ENCODE measurements at places on chromosomes 13 and 19.

GRCh38 chr19:49599378-49600295, 8.7 kb downstream of the PRR12 start:
- DNase-seq: no peak

DNA sequence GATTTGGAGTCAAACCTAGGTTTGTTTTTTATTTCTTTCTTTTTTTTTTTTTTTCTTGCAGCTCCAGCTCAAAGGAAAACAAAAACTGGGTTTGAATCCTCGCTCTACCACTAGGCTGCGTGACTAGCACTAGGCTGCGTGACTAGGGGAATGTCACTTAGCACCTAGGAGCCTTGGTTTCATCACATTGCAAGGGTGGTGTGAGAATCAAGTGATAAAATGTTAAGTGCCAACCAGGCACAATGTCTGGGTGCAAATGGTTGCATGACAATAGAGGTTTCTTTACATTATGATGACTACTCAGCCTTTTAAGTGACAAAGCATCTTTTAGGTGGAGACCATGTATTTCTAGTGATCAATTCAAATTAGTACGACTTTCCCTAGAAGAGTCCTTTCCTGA, 27.9 kb downstream of the RCBTB2 start:
- DNase-seq: no peak

DNA sequence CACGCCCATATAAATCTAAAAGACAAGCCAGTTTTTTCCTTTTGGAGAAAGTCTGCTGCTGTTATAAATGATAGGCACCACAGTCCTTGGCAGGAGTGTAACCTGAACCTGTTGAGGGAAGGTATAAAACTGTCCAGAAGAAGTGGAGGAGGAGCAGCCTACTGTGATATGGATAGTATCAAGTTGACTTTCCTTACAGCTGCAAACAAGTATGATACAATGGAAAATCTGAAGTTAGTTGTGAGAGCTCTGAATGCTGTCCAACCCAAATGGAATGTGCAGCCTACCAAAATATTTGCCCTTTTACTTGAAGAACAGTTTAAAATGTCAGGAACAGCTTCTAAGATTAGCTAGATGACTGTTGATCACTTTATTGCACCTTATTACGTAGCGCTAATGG, 399.6 kb downstream of the FGF14 start:
- DNase-seq: no peak

- DNase-seq: no peak
Observed at GRCh38 chr13:23889615-23890607, 711 bp upstream of the MIPEP start.

- DNase-seq: no peak
Observed at GRCh38 chr19:53190253-53190652, 2.9 kb downstream of the ZNF665 start.

DNA sequence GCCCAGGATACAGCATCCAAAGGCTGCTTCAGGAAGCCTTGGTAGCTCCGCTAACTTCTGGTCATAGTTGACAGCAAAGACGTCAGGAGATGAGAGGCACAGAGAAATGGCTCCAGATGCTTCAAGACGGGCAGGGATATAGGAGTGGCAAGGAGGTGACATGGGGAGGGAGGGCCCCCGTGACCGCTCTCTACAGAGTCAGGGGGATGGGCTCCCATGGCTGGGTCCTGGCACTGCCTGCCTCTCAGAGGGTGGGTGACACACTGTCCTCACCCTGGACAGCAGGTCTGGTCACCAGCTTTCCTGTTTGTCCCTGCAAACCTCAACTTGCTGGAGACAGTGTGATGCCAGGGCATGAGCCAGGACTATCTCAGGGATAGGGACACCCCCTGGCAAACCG, 10.3 kb upstream of the ZNF14 start:
- no peak for DNase-seq

- peak; percentile 49 for DNase-seq
Observed at GRCh38 chr19:48152551-48152950, 17.6 kb downstream of the LIG1 start.

DNA sequence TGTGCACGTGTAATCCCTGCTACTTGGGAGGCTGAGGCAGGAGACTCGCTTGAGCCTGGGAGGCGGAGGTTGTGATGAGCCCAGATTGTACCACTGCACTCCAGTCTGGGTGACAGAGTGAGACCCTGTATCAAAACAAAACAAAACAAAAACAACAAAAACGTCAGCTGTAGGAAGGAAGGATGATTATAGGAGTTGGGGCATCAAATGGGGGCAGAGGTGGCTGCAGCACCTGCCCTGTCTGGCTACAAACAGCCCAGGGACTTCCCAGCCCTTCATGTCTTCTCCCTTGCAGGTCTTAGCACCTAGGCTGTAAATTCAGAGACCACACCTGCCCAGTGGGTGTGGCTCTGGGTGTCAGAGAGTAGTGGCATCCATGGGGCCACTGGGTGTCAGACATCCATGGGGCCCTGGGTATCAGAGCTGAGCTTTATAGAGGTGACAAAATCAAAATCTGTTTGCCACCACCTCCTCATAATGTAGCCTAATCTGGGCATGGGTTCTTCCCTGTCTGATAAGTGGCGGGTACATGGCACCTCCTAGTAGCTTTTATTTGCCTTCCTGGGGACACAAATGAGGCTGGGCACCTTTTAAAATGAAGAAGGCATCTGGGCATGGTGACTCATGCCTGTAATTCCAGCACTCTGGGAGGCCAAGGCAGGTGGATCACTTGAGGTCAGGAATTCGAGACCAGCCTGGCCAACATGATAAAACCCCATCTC, 4.7 kb upstream of the B3GNT3 start:
- DNase-seq: no peak

GRCh38 chr19:46173886-46174480, 25.9 kb downstream of the IGFL2 start:
- no peak for DNase-seq

DNA sequence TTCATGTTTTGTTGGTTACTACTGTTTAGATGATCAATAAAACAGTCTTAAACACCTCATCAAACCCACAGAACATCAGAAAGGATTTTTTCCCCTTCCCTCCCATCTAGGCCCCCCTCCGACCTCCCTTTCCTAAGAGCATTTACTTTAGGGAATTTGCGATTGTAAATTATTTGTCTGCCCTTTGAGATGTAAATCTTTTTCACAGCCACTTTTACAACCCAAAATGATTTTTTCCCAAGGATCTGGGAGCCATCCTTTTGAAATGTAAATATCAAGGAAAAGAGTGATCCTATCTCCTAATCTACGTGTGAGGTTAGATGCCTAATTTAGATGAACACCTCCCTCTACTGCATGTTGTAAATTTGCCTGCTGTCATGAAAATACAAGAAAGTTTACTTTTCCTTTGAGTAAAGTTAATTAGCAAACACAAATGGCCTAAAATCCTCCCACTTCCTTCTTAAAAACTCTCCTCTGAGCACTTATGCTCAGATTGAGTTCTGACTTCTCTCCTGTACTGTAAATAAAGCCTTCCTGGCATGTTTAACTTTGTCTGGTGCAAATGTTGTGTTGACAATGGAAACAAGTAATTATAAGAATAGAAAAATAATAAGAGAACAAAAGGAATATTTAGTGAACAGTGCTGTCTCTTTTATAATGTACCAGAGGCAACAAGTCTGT, 1646.9 kb upstream of the SPRY2 start:
- no peak for DNase-seq

DNA sequence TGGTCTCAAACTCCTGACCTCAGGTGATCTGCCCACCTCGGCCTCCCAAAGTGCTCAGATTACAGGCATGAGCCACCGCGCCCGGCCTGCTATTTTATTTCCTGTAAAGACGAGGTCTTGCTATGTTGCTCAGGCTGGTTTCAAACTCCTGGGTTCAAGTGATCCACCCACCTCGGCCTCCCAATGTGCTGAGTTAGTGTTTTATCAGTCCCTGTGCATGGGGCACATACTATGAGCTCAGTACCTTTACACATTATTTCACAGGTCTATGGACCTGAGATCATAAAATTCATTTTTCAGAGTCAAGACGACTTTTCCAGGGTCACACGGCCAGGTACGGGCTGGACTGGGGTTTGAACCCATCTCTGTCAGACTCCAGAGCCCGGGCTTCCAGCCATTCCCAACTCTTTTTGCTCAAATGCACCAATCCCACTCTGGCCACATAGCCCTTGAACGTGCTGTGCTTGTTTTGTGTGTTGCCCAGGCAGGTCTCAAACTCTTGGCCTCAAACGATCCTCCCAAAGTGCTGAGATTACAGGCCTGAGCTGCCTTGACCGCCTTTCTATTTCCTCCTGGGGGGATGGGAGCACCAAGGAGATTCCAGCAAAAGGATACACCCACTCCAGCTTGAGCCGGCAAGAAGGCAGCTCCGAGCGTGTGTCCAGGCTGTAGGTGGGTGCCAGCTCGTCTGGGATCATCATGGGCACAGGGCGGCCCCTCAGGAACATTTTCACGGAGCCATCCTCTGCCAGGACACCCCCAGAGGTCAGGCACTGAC, 1.1 kb downstream of the EML2 start:
- no peak for DNase-seq

- DNase-seq: no peak
Observed at GRCh38 chr19:17716309-17716929, 2.9 kb upstream of the MAP1S start.

- no peak for DNase-seq
Observed at GRCh38 chr13:45809801-45810394, 41.7 kb downstream of the SIAH3 start.

GRCh38 chr19:39997638-39998216, 867 bp downstream of the ZNF546 start:
- no peak for DNase-seq

DNA sequence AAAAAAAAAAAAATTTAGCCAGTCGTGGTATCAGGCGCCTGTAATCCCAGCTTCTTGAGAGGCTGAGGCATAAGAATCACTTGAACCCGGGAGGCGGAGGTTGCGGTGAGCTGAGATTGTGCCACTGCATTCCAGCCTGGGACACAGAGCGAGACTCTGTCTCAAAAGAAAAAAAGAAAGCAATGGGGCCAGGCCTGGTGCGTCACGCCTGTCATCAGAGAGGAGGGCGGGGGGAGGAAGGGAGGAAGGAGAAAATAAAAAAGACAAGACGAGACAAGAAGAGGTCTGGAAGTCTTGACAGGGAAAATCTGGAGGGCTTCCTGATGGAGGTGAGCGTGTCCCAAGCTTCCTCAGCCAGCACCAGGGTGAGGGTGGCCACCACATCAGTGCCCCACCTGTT, 54.9 kb upstream of the PTPRS start:
- no peak for DNase-seq

DNA sequence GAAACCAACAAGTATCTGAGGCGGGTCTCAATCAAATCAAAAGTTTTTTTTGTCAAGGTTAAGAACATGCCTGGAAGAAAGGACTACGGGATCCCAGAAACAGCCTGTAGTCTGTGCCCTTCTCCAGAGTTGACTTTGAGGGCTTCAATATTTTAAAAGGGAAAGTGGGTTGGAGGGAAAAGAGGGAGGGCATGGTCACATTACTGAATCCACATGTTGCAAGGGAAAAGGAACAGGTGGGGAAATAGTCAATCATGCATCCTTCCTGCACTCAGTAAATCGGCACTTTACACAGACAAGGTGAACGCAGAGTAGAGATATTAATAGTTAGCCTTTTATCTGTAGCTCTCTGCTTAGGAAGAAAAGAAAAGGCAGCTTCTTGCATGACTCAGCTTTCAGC, 808.5 kb downstream of the UQCRFS1 start:
- DNase-seq: no peak

DNA sequence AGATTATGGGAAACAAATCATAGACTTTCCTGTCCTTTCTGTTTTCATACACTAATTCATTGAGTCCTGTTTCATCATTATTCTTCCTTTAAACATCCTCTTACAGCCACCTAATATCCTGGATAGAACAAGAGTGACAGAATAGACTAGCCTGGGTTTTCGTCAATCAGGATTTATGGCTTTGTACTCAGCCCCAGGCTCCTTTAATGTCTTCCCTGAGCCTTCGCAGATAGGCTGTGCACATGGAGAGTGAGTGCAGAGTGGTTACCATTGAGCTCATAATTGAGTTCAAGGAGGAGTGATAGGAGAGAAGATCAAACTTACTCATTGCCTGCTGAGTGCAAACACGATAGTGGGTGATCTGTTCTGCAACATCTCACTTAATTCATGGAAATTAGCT, 304.9 kb downstream of the TDRD3 start:
- no peak for DNase-seq

GRCh38 chr13:60850526-60850925, 453.5 kb downstream of the TDRD3 start:
- no peak for DNase-seq

GRCh38 chr19:14369399-14370168, 11.7 kb upstream of the ADGRE5 start:
- no peak for DNase-seq

DNA sequence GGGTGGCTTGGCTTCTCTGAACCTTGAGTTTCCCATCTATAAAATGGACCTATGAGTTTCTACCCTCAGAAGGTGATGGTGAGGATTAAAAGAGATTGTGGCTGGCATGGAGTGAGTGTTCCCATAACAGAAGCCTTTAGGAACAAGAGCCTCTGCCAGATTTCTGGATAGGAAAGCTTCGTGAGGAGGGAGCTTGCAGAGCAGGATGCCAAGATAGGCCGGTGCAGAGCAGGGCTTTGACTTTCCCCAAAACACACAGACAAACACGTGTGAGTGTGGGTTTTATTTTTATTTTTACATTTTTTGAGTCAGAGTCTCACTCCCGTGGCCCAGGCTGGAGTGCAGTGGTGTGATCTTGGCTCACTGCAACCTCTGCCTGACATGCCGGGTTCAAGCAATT, 3.7 kb upstream of the CNN1 start:
- DNase-seq: no peak

DNA sequence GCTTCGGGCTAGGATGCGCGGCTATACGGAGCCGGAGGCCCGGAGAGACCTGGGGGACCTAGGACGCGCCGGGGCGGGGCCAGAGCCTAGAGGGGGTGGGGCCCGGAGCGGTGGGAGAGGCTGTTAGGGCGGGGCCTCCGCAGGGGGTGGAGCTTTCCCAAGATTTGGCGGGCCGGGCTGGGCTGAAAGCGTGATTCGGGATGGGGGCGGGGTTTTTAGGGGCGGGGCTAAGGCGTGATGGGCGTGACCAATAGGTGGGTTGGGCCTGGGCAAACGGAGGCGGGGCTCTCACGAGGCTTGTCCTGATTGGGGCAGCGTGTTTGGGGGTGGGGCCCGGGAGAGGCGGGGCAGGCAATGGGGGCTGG, 439 bp downstream of the RAB11B start:
- DNase-seq: peak; percentile 96

GRCh38 chr13:110869805-110870706, 44.8 kb downstream of the ANKRD10 start:
- peak; percentile 74 for DNase-seq

DNA sequence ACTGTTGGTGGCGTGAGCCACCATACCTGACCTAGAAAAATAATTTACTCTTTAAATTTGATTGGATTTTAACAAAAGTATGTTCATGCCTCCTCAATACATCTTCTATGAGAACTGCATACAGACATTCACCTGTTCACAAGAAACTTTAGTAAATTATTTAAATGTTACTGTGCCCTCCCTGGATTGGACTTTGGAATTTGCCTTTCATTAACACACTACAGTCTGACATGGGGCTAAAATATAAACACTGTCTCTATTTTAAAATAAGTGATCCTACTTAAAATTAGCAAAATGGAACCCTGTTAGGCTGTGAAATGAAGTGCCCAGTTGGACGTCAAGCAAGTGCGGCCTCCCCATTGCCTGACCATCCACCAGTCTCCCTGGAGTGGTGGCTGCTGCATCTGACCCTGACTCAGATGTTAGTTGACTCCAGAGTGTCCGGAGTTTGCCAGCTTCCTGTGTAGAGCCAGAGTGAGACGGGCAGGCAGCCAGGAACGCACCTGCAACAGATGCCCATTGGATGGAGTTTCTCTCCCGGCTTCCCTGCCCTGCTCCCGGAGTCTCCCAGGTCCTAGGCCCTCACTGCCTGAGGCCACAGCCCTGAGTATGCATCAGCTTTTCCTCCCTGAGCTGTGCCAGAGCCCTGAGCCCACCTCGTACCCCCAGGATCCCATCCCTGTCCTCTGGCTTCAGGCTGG, 45.9 kb upstream of the ATP11A start:
- DNase-seq: no peak
